ENCODE measurements at places on chromosomes 12 and 14.
A peak's percentile ranks its signal among the peaks of the same experiment; 100 is the strongest.

- no peak for DNase-seq
Measured at GRCh38 chr12:20350495-20350894, 17.8 kb upstream of the PDE3A start.

DNA sequence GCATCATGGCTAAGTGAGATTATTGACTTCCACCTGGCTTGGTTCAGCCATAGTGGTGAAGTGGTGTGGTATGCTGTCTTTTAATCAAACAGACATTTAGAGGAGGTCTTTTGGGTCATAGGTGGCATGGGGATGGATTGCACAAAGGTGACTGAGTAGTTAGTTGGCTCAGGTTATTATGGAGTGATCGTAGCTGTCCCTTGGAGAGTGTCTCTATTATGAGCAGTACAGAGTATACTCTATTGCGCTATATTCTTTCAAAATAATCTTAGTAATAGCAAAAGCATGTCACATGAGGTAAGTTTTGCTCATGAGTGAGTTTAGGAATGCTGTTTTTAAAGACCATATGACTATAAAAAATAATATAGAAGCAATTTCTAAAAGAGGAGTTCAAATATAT, 60.4 kb downstream of the RASSF8 start:
- DNase-seq: no peak

GRCh38 chr12:121786440-121786825, 7.1 kb downstream of the RHOF start:
- peak; percentile 72 for DNase-seq

DNA sequence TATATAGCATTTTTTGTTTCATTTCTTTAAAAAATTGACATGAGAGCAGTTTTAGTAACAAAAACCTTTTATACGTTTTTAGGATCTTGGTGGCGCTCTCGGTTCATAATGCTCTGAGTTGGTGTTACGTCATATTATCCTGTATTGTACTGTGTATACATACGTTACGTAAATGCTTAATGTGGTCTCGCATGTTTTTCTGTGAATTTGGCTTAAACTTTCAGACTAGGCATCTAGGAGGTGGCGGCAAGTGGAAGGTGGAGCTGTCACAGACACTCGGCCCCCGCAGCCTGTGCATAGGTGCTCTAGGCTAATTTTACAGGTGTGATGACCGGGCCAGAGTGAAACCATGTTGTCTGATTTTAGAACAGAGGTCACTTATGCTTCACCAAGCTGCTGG, 60.0 kb downstream of the PPP2R5C start:
- DNase-seq: peak; percentile 58

DNA sequence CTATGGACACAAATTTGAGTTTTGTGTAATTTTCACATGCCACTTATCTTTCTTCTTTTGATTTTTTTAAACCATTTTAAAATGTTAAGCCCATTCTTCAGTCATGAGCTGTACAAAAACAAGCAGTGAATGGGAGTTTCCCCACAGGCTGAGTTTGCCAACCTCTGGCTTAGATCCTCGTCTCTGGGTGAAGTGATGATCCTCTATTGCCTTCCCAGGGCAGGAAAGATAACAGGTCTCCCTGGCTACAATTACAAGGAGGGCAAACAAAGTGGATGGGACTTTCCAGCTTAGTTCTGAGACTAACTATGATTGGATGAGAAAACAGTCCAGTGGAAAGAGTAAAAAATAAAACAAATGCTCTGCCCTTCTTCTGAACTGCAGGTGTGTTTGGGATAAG, 203.7 kb downstream of the SPTSSA start:
- no peak for DNase-seq

DNA sequence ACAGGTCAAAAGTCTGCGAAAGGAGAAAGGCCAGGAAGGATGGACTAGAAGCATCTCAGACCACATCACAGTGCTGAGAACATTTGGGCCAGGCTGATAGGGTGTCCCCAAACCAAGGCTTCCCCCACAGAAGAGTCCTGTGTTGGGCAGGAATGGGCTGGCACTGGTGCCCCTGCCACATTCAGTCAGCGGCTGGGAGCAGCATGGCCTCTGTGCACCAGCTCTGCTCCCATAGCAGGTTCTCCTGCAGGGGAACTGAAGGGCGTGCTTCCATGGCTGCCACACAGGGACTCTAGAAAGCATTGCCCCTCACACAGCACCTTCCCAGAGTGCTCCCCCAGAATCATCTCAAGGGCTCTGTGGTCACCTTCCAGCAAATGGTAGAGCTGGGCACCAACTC, 17.5 kb downstream of the EVL start:
- no peak for DNase-seq

DNA sequence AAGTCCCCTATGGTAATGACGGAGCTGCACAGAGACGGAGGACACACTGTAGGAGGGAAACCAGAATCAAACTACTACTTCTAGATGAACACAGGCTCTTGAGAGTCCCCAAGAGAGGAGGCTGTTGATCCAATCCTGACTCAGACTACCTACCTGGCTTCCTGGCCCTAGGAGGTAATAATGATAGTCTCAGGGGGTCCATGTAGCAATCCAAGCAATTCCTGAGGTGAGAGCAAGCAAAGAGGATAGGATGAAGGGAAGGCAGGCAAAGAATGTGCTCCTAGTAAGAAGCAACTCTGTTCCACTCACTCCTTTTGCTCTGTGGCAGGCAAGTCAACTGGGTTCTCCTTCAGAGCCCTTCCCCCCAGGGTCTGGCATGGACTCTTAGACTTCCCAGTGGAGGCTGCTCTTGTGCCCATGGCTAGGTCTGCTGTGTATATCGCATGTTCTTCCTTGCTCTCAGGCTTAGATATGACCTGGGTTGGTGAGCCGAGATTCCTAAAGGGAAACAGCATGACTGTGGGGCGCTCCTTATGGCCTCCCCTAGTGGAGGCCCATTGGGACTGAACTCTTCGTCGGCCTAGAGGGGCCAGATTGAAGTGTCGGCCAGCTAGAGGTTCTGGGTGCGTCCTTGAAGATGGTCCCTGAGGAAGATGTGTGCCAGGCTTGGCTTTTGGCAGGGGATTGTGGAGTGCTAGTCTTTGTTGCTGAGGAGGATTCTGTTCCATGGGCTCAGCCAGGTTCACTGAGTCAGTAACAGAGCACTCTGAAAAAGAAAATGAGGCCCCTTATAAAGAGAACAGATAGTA, 2.1 kb downstream of the TINF2 start:
- DNase-seq: no peak

DNA sequence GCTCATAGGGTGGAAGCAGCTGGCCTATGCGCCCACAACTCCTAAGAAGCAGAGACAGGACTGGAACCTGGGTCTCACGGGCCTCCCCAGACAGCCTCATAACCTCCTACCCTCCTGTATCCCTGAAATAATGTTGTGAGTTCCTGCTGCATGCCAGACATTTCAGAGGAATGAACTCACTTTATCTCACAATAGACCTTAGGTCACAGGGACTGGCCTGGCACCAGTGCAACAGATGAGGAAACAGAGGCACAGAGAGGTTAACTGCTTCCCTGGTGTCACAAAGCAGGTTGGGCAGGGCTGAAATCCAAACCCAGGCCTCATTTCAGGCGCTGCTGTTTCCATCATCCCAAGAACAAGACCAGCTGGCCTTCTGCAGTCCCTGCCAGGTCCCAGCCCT, 5.3 kb downstream of the PHETA1 start:
- DNase-seq: no peak

DNA sequence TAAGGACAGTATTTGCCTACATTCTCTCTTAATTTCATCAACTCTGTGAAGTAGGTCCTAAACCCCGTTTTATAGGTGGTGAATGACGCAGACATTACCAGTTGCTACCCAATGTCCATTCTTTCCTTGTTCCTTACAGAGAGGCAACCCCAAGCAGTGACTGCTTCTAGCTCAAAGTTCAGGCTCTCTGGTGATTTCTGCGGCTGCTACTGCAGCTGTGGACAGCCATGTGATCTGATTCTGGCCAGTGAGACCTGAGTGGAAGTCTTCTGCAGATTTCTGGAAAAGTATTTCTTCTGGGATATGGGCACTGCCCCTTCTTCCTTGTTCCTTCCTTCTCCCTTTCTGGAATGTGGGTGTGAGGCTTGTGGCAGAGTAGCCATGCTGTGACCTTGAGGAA, 82.9 kb downstream of the ARF6 start:
- no peak for DNase-seq

DNA sequence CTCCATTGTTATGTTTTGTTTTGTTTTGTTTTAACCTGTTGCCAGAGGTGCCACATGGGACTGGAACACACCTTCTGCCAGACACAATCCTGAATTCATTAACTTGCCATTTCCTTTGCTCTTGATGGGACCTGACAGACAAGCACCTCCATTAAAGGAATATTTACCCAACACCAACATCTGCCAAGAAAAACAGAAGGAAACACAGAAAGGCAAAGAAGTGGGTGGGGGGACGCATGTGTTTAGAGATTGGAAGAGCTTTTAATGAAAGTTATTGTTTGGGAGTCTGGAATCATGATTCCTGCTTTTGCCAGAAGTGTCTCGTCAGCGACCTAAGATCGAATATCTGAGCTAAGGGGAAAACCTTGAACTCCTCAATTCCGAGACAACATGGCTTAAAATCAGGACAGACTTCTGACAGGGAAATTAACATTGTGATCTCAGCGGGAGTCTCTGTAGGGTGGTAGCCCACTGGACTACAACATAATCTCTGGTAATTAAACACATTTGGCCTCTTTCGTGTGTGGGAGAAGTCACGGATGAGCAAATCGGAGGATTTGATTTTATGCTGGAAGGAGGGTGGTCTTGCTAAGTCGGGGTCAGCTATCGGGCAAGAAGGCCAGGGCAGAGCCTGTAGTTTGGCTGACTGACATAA, 210.4 kb upstream of the FAR2 start:
- DNase-seq: no peak

DNA sequence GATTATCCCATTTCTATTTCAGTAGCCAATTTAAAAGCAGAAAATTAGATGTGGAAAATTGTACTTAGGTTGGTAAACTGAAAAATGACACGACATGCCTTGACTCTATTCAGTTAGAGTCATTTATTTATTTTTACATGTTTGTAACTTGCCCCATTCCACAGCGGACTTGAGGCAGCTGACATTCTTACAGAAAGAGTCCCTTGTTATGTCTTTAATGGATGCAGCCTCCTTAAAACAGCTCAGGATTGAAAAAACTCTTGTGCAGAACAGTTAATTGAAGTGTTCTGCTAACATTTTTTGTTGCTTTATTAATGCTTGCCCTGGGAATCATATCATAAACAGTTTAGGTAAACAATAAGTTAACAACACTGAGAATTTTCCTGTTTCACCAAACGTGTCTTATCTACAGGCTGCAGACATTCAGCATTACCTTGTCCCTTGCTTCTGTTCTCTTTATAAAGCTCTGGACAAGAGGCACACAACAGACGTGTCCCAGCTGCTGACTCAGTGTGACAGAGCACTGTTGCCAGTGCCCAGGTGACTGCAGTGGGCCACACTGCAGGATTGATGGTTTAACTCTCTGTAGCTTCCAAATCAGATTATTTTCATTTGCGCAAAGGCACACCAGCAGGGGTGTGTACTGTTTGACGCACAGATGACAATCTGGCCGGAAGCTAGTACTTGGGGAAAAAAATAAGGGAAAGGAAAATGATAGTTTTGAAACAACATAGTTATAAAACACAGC, 101.6 kb downstream of the PELI2 start:
- DNase-seq: no peak

DNA sequence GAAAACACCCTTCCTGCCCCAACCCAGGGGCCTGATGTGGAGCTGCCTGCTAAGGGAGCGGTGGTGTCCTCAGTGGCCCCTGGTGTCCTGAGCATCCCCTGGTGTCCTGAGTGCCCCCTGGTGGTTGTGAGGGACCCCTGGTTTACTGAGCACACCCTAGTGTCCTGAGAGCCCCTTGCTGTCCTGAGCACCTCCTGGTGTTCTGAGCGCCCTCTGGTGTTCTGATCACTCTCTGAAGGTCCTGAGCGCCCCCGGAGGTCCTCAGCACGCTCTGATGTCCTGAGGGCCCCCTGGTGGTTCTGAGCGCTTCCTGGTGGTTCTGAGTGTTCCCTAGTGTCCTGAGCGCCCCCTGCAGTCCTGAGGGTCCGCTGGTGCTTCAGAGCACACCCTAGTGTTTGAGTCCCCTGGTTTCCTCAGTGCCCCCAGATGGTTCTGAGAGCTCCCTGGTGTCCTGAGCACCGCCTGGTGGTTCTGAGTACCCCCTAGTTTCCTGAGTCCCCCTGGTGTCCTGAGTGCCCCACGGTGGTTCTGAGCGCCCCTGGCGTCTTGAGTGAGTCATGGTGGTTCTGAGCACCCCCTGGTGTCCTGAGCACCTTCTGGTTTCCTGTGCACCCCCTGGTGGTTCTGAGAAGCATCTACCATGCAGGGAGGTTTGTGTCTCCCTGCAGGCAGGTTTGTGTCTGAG, 1004.2 kb downstream of the TMEM121 start:
- peak; percentile 78 for DNase-seq

- no peak for DNase-seq
Measured at GRCh38 chr12:82529101-82529500, 157.6 kb upstream of the TMTC2 start.

- no peak for DNase-seq
Measured at GRCh38 chr14:75236901-75237419, 41.7 kb upstream of the FOS start.

DNA sequence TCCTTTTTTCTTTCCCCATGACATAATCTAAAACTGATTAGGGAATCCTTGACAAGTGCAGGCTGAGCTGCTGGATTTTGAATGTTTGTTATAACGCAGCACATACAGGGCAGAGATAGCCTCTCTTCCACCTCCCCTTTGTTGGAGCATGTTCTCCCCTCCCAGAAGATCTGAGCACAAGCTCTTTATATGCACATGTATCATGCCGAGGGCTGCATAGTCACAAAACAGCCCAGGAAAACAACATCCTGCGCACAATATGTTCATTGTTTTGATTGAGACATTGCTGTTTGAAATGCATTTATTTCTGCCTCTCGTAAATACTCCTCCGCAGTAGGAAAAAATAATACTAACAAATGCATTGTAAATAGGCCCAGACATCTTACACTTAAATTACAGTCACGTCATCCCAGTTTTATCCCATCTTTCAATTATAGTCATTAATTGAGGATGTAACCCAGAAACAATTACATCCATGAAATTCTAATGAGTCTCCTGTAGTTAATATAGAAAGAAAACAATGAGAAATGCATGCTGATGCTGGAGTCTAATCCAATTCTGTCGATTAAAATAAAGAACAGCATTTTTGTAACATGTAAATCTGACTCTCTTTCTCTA, 401.8 kb downstream of the BTG1 start:
- DNase-seq: no peak

DNA sequence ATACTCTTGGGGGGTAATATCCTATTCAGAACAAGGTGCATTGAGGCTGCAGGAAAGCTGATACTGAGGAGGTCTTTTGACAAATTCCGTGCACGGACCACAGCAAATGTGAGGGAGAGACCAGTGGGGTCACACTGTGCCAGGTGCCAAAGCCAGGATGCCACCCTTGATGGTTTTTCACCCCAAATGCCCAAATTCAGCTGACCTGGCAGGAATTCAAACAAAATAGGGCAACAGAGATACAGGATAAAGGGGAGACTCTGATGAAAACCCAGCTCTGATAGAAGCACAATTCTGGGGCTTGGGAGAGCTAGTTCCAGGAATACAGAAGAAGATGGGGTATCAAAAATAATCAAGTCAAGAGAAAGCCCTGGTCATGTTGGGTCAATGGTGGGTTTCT, 55.3 kb downstream of the SLC8A3 start:
- DNase-seq: no peak

GRCh38 chr12:102232036-102232435, 34.4 kb upstream of the PMCH start:
- DNase-seq: no peak
